ENCODE measurements at places on chromosomes 7 and 10.

DNA sequence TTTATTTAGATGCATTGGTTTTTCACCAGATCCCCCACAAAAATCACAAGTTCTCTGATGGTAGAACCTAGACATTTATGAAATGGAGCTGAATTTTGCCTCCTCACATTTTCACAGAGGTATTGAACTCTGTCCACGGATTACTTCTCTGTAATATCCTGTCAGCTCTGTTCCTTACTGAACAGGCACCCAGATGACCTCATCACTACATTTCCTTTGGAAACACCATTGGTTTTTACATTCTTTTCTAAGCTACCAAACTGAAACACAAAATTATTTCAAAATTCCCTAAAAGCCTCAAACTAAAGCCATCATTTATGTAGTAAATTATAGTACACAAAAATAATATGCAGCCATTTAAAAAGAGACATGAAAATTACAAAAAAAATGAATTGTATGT is 98.3 kb upstream of the KCNIP2 start:
- DNase-seq = no peak

- no peak for DNase-seq
These were observed 129.2 kb downstream of the BAMBI start for GRCh38 chr10:28806488-28806941.

GRCh38 chr7:923108-924041 is 31.1 kb downstream of the ADAP1 start:
- no peak for DNase-seq

- DNase-seq = no peak
These were observed 95.8 kb downstream of the CLEC2L start for GRCh38 chr7:139619367-139619657.

- DNase-seq = peak; percentile 46
These were observed 38.8 kb downstream of the PSAP start for GRCh38 chr10:71812016-71812912.

- no peak for DNase-seq
These were observed 501.6 kb downstream of the TCERG1L start for GRCh38 chr10:130809761-130810515.

DNA sequence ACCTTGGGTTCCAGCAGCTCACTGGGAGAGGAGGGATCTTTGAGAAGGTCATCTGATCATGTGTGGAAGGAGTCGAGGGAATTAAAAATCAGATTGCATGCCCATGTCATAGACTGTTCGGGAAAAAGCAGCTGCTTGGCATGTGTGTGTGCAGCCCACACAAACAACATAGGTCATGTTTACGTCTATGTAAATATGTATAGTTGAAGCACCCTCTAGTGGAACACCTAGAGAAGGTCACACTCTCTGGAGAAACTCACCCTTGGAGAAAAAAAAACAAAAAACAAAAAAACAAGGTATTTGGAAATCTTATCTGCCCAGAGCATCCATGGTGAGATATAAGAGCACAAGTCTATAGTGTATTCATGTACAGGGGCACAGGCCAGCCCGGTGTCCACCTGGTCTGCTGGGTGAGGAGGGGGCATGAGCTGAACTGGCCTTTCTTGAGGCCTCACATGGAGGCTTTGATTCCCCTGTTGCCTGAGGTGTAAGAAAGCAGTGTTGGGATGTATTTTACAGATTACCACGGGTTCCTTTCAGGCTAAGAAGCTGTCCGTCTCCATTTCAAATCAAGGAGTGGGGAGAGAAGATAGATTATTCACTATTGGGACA is 98.0 kb downstream of the NPY start:
- no peak for DNase-seq

DNA sequence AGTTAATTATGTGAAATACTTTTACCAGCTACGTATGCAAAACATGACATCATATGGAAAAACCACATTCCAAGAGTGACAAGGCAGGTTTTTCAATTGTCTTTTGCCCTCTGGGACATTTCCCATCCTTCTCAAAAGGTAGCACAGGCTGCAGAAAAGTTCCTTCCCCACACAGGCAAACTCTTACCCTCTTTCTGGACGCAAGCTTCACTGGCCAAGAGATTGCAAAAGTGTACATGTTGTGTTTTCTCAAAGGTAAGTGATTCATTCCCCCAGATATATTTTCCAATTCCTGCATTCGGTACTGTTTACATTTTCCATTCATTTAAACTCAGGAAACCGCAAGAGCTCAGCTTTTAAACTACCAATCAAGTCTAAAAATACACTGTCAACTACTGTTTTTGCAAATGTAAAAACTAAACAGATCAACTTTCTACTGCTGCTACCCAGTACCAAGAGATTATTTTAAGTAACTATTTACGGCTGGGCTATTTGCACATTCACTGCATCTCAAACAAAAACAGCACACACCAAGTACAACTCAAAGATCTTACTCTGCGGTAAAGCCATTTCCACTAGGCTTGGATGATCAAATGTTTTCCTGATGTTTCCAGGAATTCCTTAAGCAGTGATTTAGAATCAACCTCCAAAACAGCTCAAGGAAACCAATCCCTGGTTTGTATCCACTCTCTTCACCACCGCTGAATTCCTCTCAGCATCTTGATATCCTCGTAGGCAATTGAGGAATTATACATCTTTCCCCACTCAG is 233.6 kb upstream of the CCDC6 start:
- DNase-seq = no peak

DNA sequence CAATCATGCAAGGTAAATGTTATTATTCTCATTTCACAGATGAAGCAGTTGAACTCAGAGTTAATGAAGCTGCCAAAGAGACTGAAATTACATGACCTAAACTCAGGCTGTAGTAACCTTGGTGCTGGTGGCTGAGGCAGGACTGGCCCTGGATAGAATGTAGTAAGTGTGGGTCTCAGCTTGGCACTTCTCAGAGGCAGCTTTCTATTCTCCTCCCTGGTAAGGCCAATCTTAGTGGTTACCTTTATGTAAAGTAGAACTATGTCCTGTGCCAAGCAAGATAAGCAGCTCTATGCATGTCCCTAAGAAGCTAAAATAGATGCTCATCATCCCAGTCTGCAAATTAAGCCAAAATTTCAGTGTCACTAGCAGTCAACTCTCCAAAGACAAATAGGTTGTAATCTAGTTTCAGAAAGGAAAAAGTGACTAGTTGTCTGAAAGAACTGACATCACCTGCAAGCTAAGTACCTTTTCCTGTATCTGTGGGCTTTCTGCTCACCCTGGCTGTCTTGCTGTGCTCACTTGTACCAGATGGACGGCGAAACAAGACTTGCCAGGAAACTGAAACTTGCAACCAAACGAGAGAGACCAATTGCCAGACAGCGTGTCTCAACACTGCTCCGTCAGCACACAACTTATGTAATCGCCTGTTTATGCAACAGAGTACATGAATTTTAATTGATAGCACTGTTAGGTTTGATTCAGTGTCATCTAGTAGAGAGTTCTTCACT is 43.7 kb downstream of the CH25H start:
- peak; percentile 8 for DNase-seq

DNA sequence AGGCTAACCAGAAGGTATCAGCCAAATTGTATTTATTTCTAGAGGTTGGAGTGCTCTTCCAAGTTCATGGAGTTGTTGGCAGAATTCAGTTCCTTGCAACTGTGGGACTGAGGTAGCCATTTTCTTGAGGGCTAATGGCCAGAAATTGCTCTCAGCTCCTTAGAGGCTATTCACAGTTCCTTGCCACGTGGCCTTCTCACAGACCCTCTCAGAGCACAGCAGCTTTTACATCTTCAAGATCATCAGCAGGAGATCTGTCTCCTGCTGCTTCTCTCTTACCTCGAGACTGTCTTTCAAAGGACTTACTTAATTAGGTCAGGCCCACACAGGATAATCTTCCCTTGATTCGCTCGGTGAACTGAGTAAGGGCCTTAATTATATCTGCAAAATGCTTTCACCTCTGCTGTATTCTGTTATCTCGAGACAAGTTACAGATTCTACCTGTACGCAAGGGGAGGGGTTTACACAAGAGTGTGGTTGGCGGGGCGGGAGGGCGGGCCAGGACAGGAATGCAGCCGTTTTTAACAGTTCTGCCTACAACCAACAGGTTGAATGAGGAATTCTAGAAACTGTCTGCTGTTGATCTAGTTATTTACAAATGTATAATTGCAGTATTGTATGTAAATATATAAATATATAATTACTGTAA is 15.0 kb downstream of the MIOS start:
- no peak for DNase-seq

DNA sequence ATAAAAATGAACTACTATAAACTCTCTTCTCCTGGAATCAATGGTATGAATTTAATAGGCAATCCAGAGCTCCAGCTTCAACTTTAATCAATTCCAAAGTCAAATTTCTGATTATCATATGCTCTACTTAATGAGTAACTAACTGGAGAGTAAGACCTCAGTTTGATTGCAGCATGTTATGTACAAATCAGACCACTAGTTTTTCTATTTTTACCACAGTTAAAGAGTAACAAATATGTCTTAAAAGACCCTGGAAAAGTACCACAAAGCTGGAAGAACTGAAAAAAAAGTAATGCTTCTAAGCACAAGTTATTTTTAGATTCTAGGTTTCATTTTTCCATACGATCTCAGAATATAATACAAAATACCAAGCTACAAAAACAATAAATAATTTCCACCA is 56.0 kb upstream of the TNKS2 start:
- no peak for DNase-seq

Measured in hippocampal formation (tissue), 2 donors.